ENCODE measurements at places on chromosomes 6 and 20.
A peak's percentile ranks its signal among the peaks of the same experiment; 100 is the strongest.

GRCh38 chr6:83615025-83615999, 93.6 kb downstream of the SNAP91 start:
- DNase-seq = no peak

DNA sequence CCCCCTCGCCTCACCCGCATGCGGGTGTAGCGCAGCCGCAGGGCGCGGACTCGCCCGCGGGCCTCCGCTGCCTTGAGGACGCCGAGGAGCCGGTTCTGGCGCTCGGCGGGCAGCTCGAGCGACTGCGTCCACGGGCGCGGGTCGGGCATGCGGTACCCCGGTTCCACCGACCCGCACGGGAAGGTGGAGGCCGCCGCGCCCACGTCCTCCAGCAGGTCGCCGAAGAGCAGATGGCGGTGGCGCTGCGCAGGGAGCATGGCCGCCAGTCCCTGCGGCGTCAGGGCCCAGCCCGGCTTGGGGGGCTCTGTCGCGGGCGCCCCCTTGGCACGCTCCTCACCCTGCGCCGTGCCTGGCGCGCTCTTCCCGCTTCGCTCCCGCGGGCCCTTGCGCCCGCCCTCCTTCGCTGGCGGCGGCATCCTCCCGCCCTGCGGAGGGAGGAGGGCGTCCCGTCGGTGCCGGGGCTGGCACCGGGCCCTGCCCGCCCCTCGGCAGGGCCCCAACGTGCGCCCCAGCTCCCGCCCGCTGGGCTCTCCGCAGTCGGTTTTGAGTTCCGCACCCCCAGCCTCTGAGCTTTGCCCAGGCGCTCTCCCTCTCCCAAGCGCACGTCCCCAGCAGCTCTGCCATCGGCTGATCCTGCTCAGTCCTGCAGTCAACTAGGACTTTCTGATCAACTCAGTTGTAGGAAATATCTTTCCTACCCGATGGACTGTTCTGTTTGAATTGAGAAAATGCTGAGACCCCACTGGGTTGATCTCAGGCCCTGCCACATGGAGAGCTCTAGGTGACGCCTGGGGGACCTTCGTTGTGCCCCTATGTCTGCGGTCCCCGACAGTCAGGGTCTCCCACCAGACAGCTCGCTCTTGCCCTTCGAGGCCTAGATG, at the start of gene LKAAEAR1:
LKAAEAR1 (minus strand) TSS at position 595 of the 881 bp plus-strand sequence; CDS start at position 416, 179 bp downstream.
- DNase-seq = no peak

- DNase-seq = no peak
These were observed 16.2 kb downstream of the SOBP start for GRCh38 chr6:107506145-107506544.

- DNase-seq = peak; percentile 56
These were observed 7.9 kb upstream of the CDSN start for GRCh38 chr6:31128093-31128676.

DNA sequence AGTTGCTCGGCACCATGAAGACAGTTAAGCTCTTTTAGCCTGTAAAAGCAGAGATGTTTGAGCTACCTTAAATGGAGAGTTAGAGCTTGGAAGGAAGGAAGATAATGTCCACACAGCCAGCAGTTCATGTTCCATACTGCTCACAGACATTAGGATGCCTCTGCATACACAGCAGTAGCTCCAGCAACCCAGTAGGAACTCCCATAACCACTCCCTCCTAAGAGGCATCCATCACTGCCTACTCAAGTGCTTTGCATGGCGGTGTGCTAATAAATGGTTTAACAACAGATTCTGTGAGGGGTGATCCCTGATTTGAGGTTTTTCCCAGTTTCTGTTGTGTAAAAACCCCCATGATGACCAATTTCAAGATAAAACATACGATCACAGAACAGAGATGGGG, 286.4 kb downstream of the HACE1 start:
- DNase-seq = no peak

GRCh38 chr6:36838896-36839748, at the start of gene CPNE5:
TSS of gene CPNE5 (minus strand) at chr6:36839444. CDS start at chr6:36839377, 67 bp downstream.
- DNase-seq = no peak

DNA sequence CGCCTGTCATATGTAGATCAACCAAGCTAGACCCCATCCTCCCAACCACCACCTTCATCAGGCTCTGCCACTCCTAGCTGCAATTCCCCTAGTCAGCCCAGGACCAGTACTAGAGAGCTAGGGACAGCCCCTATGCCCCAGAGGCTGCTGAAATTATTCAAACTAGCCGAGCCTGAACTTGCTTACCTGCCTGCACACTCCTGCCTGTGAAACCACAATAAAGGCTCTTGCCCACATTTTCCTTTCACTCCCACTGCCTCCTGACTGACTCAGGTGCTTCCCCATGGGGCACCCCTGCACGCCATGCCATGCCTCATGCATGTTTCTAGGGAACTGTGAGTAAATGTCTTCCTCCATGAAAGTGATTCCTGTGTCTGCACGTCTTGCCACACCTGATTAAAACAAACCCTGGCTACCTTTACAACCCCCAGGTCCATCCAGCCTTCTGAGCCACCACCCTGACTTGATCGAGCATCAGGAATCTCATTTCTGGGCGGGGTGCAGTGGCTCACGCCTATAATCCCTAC, 66.5 kb upstream of the IER3 start:
- DNase-seq = peak; percentile 71

DNA sequence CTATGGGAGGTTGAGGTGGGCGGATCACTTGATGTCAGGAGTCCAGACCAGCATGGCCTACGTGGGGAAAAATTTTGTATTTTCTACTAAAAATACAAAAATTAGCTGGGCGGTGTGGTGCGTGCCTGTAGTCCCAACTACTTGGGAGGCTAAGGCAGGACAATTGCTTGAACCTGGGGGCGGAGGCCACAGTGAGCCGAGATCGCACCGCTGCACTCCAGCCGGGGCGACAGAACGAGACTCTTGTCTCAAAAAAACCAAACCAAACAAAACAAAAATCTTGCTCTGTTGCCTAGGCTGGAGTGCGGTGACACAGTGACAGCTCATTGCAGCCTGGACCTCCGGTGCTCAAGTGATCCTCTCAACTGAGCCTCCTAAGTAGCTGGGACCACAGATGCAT, 16.2 kb downstream of the OR2W1 start:
- no peak for DNase-seq

GRCh38 chr6:3769610-3770009, 18.1 kb upstream of the PXDC1 start:
- DNase-seq = no peak

DNA sequence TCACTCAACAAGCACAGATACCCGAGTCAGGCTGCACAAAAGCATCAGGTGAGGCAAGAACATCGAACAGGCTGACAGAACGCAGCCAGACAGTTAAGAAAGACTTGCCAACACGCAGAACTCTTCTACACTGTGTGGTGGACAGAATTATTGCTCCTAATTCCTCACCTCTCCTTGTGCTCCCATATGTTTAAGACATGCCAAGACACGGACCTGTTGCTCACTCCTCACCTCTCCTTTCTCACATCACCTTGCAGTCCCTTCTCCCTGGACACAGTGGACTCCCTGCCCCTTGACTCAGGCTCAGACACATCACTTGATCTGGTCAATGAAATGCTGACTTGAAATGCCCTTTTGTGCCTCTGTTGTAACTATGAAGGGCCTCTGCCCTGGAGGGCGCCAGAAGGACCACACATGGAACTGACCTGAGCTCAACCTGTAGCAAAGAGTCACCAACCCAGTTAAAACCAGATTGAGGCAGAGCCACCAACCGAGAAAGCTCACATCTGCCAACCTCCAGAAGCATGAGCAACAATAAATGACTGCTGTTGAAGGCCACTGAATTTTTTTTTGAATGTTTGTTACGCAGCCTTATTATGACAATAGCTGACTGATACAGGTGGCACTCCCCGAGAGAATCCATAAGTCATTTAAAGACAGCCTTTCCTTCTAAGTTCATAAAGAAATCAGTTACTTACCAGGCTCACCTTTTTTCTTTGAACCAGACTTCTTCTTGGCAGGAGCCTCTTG, 24.0 kb downstream of the RRBP1 start:
- DNase-seq = no peak

DNA sequence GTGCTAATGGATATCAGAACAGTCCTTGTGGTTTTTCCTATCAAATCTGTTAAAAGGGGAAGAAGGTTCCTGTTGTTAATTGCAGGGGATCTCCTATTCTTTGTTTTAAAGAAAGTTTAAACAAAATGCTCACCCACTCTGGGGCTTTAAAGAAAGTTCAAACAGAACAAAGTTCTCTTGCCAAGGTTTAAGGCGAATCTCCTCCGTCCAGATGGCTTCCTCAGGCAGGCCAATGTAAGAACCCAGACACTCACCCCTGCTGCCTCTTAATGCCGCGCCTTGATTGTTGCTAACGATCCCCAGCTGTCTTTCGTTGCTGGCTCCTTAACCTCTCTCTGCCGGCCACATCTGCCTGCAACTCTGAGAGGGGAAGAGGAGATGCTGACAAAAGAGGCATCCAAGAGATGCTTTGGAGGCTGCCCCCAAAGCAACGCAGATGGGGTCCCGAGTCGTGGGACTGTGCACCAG, 235.0 kb upstream of the PRDM1 start:
- no peak for DNase-seq

DNA sequence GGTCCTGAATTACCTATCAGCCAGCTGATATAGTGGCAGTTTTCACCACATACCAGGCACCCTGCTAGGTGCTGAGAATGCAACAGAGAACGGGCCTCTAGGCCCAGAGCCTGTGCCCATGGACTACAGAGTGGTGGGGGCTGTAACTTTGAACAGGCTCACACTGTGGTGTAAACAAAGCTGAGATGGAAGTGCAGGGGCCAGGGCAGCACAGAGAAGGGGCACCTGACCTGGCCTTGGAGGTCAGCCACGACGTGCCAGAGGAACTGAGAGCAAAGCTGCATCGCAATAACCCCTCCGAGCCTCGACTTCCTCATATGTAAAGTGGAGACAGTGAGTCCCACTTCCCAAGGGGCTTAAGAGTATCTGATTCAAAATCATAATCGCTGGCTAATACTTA, 105.8 kb downstream of the MAFB start:
- no peak for DNase-seq

DNA sequence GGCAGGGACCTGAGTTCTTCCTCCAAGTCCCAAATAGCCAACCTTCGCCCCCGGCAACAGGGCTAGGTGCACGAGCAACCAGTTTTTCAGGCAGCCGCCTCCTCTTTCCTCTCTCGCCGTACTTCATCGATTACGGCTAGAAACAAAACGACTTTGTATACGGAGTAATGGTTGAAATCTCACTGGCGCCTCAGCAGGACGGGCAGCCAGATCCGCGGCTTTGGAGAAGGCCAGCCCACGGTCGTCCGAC, 333 bp upstream of the SMIM13 start:
- DNase-seq = no peak

DNA sequence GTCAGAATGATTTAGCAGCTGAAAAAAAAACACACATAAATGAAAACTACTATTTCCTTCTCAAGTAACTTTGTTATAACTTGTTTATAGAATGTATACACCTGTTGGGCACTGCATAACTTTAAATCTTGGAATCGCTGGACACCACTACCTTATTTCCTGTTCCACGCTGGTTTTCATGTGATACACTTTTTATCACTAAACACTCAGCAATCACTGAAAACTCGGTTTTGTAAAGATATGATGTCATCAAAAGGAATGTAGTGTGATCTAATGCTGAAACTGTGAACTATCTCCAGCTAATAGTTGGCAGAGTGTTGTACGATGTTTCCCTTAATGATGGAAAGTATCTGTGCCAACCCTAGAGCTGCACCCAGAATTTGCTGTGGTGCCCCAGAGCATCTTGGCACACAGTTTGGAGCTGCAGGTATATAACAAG, 127.9 kb downstream of the BACH2 start:
- DNase-seq = no peak

- DNase-seq = no peak
These were observed 158.6 kb downstream of the RPS12 start for GRCh38 chr6:132972971-132973370.

DNA sequence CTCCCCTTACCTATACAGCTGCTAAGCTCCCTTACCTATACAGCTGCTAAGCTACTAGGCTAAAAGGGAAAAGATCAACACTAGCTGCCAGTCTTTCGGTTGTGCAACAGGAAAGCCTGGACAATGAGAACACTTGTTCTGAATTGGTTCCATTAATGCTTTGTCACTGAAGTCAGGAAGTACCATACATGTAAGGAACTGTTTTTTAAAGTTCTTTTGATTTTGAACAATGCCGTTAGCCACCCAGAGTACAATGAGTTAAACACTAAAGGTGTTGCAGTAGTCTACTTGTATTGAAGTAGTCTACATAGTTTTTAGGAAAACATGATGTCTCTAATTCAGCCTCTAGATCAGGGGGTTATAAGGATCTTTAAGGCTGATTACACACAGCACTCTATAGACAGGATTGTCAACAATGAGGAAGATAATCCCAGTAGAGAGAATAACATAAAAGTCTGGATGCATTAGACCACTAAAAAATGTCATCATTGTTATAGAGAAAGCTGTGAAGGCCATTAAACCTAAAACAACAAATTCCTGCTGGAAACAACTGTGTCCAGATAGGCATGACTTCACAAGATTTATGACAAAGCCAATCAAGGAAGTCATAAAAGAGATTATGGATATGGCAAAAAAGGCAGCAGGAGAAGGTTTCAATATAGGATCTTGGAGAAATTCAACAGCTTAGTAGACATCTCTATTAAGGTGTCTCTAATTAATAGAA, 306.3 kb downstream of the PHF3 start:
- no peak for DNase-seq

DNA sequence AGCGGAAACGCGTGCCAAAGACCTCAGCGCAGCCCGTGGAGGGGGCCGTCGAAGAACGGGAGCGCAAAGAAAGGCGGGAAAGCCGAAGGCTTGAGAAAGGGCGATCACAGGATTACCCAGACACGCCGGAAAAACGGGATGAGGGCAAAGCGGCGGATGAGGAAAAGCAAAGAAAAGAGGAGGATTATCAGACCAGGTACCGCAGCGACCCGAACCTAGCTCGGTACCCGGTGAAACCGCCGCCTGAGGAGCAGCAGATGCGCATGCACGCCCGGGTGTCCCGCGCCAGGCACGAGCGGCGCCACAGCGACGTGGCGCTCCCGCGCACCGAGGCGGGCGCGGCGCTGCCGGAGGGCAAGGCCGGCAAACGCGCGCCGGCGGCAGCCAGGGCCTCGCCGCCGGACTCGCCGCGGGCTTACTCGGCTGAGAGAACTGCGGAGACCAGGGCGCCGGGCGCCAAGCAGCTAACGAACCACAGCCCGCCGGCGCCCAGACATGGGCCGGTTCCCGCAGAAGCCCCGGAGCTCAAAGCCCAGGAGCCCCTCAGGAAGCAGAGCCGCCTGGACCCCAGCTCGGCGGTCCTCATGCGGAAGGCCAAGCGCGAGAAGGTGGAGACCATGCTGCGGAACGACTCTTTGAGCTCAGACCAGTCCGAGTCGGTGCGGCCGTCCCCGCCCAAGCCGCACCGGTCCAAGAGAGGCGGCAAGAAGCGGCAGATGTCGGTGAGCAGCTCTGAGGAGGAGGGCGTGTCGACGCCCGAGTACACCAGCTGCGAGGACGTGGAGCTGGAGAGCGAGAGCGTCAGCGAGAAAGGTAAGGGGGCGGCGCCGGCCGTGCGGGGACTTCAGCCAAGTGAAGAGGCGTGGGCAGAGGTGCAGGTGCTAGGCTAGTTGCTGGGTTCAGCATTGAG, 296.2 kb downstream of the RIMS1 start:
- DNase-seq = no peak

GRCh38 chr6:122035173-122035572, 364.3 kb upstream of the HSF2 start:
- DNase-seq = no peak

GRCh38 chr6:40298207-40298606, 289.0 kb downstream of the LRFN2 start:
- no peak for DNase-seq
